ENCODE measurements at places on chromosomes 13 and 19.

GRCh38 chr13:23692816-23693215, 122.6 kb downstream of the TNFRSF19 start:
- no peak for DNase-seq

- DNase-seq: no peak
Measured at GRCh38 chr13:77829963-77830362, 88.7 kb downstream of the EDNRB start.

DNA sequence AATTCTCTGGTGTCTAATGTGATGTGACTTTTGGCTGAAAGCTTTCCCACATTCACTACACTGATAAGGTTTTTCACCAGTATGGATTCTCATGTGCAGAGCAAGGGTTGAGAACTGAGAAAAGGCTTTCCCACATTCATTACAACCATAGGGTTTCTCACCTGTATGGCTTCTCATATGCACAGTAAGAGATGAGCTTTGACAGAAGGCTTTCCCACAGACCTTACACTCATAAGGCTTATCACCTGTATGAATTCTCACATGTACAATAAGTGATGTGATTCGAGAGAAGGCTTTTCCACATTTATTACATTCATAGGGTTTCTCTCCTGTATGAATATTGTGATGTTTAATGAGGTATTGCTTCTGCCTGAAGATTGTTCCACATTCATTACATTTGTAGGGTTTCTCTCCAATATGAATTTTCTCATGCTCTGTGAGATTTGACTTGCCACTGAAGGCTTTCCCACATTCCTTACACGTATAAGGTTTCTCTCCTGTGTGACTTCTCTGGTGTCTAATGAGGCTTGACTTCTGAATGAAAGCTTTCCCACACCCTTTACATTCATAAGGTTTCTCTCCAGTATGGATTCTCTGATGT, 14.0 kb downstream of the ZNF260 start:
- DNase-seq: no peak

GRCh38 chr13:98575904-98576199, 1.1 kb downstream of the STK24 start:
- no peak for DNase-seq

- DNase-seq: no peak
Measured at GRCh38 chr13:80840316-80840976, 499.5 kb upstream of the SPRY2 start.

DNA sequence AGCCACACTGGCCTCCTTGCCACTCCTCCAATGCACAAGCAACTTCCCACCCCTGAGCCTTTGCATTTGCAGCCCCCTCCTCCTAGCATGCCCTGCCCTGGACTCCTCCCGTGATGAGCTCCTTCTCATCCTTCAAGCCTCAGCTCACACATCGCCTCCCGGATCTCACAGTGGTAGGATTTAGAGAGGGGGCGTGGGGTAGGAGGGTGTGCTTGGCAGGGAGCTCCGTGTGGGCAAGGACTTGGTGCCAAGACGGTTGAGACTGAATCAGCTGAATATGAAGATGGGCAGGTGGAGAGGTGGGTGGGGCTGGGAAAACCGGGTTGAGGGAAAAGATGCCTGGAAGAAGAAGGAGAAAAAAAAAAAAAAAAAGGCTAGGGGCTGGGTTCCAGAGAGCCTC, 48.4 kb upstream of the ZNRF4 start:
- DNase-seq: no peak

DNA sequence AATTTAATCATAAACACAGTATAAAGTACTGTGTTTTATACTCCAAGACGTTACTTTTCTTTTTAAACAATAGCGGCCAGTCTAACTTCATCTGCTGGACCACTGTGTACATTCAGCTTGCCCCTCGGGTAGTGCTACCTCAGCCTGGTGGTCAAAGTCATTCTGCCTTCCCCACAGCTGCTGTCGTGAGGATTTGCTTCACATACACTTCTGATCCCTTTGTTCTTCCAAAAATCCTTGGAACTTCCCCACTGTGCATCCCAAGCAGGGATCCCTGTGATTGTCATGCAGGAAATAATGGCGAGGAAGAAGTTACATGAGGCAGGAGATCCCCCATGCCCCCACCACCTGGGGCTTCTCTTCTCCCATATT, 234.9 kb upstream of the STARD13 start:
- no peak for DNase-seq

DNA sequence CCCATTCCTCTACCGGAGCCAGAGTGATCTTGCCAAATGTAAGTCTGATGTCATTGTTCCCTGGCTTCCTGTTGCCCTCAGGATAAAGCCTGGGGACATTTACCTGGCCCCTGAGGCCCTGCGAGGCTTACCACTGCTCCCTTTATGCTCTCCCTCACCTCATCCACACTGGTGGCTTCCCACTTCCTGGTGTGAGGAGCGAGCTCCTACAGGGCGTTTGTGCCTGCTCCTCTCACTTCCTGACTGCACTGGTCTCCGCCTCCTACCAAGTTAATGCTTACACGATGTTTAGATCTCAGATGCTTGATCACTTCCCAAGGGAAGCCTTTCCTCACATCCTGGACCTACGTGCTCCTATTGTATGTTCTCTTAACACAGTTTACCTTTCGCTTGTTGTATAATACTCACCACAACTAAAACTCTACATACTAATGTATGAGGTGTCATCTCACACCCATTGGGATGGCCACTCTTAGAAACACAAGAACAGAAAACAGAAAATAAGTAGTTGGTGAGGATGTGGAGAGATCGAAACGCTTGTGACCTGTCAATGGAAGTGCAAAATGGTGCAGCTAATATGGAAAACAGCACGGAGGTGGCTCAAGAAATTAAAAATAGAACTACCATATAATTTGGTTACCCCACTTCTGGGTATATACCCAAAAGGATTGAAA, 177.6 kb downstream of the SHISA2 start:
- DNase-seq: no peak

DNA sequence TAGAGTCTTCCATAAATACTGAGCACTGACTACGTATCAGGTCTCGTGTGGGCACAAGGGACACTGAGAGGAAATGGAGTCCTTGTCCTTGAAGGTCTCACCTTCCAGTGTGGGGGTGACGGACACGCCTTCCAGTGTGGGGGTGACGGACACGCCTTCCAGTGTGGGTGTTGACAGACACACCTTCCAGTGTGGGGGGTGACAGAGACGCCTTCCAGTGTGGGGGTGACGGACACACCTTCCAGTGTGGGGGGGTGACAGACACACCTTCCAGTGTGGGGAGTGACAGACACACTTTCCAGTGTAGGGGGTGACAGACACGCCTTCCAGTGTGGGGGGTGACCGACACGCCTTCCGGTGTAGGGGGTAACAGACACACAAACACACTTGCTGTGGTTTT, 14.3 kb upstream of the EDDM13 start:
- DNase-seq: no peak

DNA sequence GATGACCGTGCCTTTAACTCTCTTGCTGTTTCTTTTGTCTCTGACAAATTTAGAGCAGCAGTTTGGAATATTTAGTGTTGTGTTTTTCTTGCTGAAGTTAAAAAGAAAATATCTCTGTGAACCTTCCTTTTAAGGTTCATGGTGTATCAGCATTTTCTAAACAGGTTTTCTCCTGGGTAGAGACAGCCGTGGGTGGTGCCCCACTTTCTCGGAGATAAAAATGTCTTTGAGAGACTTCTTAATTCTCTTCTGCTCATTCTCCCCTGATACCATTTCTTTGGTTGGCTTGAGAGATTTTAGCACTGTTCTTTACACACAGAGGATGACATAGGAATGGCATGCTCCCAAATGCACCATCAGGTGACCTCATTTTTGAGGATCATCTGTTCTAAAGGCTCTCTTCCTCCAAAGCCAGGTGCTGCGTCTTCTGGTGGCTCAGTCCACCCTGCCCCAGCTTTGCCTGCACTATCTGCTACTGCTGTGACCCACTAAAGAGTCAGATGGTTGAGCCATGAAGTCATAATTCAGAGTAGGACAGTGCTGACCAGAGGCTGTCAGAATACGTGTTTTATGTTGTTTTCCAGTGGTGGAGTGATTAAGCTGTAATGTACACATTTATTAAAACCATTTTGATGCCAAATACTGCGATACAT, 90.3 kb upstream of the SLC10A2 start:
- DNase-seq: no peak

GRCh38 chr19:1718420-1719291, 34.6 kb upstream of the ONECUT3 start:
- DNase-seq: no peak

DNA sequence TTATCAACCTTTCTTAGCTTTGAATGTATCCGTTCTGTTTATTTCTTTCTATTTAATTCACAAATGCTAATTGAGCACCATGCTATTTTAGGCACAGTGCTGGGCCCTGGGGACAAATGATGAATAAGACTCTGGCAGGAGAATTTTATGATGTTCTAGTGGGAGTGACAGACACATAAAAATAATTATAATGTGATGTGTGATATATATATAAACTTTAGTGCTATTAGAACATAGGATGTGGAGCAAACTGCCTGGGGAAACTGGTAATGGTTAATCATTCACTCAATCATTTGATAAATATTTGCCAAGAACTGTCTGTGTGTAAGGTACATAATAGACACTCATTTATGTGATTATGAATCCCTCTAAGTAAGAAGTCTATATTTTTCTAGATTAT, 50.7 kb upstream of the FRY start:
- no peak for DNase-seq

DNA sequence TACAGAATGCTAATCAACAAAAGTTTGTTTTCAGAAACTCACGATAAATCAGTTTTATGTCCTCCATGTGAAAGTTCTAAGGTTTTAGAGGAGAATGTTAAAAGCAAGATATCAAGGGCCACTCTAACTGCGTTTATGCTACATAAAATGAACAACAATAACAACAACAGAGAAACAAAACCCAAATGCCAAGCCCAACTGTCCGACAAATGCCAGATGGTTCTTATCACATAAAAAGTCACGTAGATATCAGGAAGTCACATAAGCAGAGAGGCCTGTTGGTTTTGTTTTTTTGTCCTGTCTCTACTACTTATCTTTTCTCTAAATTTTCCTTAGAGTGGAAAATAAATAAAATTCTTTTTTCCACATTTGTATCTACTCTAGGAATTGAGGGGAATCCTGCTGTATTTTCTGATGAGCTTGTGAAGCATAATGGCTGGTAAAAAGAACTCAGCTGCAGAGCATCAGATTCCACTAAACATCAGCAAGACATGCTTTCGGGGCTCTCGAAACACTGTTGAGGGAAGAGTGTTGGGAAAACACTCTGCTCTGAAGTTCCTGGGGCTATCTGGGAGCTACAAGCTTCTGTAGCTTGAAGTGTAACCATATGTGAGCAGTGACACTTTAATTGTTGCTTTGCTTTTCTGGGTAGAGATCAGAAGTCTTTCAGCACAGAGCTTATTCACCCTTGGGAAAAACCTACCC, 110.1 kb downstream of the SLAIN1 start:
- no peak for DNase-seq

GRCh38 chr19:49679771-49680413, 2.8 kb downstream of the PRMT1 start:
- no peak for DNase-seq

DNA sequence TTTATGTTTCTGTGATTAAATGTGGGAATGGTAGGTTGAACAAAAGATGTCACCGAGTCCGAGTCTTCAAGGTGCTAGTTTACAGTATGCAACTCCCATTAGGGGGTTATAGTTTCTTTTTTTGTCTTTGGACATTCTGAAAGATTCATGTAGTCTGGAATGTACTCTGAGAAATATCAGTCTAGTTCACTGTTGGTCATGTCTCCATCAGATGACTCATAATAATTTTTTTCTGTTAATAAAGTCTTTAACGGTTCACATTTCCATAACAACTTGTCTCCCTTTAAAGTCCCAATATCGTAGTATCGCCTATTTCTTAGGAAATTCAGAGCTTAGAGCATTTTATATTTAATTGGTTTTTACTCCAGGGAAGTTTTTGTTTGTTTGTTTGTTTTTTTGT, 13.5 kb upstream of the ESD start:
- DNase-seq: no peak

DNA sequence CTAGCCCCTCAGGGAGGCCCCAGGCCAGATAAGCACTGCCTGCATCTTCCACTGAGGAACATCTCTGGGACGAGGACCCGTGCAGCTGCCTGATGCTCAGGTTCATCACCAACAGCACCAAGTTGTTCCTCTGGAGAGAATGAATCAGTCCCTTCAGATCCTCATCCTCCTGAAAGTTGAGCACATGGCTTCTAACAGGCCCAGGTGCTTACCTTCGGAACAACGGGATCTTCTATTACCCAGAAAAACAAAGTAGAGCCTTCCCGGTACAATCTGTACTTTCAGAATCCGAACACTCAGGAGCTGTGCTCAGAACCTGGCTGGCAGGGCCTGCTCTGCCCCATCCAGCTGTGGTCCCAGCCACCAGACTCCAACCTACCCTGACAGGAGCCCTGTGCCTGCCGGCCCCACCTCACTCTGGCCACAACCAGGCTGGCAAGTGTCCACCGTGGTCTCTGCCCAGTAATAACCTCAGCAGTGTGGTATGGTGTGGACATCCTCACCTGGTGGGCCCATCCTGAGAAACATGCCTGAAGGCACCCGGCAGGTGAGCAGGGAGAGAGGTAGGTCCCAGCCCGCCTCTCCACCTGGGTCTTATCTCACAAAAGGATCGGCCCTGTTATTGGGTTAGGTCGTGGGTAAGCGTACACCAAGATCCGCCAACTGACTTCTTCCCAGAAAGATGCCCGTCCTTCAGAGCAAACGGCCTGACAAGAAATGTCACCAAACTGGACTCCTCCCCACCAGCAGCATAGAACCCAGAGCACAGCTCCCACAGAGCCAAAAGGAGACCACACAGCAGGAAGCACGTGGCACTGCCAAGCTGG, 34.1 kb downstream of the ELL start:
- DNase-seq: no peak
